ENCODE measurements at places on chromosomes 13 and 19. TPM values are rescaled to one million over a fixed set of nuclear protein-coding genes. Genes with fewer than 3 reads are reported as not detected.

The ZNF416 gene
- total RNA-seq = 4.3 TPM

The NTF4 gene
- 0.46 TPM for total RNA-seq

The PPP5C gene
- 95.2 TPM for total RNA-seq

The DIRAS1 gene
- total RNA-seq = 4.3 TPM

The RUBCNL gene
- total RNA-seq = 0.06 TPM

The PSG7 gene
- 0.05 TPM for total RNA-seq

The MISP3 gene
- 4.8 TPM for total RNA-seq

The RCBTB2 gene
- total RNA-seq = 1.1 TPM

The POLRMT gene
- 97.9 TPM for total RNA-seq

The ATXN8OS gene
- total RNA-seq = not detected

The FPR3 gene
- total RNA-seq = not detected

The IGLON5 gene
- 0.03 TPM for total RNA-seq

The C19orf38 gene
- 0.10 TPM for total RNA-seq

The MTUS2 gene
- total RNA-seq = 0.01 TPM

The ZNF382 gene
- total RNA-seq = not detected

The ZNF611 gene
- total RNA-seq = 2.1 TPM

The PSG5 gene
- 0.54 TPM for total RNA-seq

The ZNF221 gene
- 0.39 TPM for total RNA-seq

The HRC gene
- total RNA-seq = not detected

The FCAR gene
- total RNA-seq = not detected
